ENCODE measurements at places on chromosomes 2 and 18. TPM values are rescaled to one million over a fixed set of nuclear protein-coding genes. Genes with fewer than 3 reads are reported as not detected.

GRCh38 chr2:12334412-12334966, 382.2 kb upstream of the TRIB2 start:
- H3K4me1 ChIP-seq, result no peaks in the 10 kb centered on the region
- H3K27ac ChIP-seq, result no peak overlapping the region

- H3K4me3 ChIP-seq, result no peak overlapping the region
- no peaks in the 10 kb centered on the region for H3K4me1 ChIP-seq
- no peak overlapping the region for H3K27ac ChIP-seq
- no peaks in the 10 kb centered on the region for H3K27me3 ChIP-seq
These were observed 10.0 kb upstream of the VPS54 start for GRCh38 chr2:64029116-64029665.

DNA sequence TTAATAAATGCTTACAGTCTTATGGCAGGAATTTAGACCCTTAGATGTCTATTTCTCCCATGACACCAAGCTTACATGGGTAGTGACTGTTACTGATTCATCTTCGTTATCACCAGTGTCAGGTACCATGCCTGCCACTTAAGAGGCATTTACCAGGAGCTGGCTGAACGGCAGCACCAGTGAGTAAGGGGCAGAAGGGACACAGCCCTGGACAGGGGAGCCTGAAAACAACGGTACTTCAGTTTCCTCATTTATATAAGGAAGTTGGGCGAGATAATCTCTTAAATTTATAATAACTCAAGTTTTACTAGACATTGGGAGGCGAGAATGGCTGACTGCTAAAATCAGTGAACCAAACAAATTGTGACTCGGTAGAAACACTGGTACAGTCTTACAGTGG, 1.2 kb downstream of the COA5 start:
- DNase-seq, result no peak
- H3K4me1 ChIP-seq, result peaks cover 56% of the 10 kb centered on the region
- H3K36me3 ChIP-seq, result peaks cover 23% of the 10 kb centered on the region
- no peak overlapping the region for H3K27ac ChIP-seq
- peak overlapping the region; percentile 92 for H3K4me3 ChIP-seq

TACR1 gene
- total RNA-seq, result 3.9 TPM

DNA sequence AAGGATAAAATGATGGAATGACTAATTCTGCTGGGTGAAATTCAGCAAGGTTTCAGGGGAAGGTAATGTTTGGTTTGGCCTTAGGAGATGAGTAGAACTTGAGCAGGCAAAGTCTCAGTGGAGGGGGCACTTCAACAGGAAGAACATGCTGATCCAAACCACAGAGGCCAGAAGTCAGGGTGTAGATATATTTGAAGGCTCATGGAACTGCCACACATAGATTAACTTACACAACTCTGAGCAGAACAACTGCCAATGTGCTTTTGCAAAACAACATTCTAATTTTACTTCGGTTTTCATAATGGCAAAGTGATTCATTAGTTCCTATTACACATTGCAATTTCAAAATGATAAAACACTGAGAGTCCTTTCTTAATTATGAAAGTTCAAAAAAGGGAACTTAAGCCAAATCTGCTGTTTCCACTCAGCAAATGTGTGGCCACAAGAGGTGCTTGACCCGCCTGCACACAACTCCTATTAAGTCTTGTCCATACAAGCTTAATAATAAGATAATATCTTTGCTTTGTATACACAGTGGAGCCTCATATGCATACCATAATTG, 284.8 kb downstream of the MREG start:
- H3K27me3 ChIP-seq, result no peaks in the 10 kb centered on the region
- H3K27ac ChIP-seq, result peak overlapping the region; percentile 7

LAMA1 gene
- 0.83 TPM for total RNA-seq

GRCh38 chr2:181742922-181743722, 62.8 kb upstream of the NEUROD1 start:
- peaks cover 9% of the 10 kb centered on the region for H3K4me1 ChIP-seq
- no peak for DNase-seq
- H3K36me3 ChIP-seq, result no peaks in the 10 kb centered on the region
- no peak overlapping the region for H3K4me3 ChIP-seq

GRCh38 chr2:178392215-178392614, 58.8 kb downstream of the PRKRA start:
- DNase-seq, result no peak
- H3K4me3 ChIP-seq, result no peak overlapping the region
- no peak overlapping the region for H3K27ac ChIP-seq
- no peaks in the 10 kb centered on the region for H3K4me1 ChIP-seq

TMEM178A gene
- total RNA-seq, result 0.68 TPM

DNA sequence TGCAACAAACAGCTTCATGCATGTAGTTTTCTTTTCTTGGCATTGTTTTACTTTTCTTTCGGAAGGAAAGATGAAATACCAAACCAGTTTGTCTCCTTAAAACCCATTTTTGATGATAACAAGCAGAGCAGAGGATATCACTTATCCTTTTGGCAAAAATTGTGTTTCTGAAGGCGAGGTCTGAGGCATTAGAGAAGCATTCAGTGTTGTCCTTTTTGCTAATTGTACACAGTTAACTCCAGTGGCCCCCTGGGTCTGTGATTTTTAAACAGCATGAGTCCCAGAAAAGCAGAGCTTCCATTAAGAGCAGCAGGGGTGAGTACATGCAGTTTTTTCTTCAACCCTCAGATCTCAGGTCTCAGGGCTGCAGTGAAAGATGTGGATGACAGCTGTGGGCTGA, 41.3 kb downstream of the TTC39C start:
- no peak overlapping the region for H3K27ac ChIP-seq
- DNase-seq, result no peak
- H3K4me3 ChIP-seq, result no peak overlapping the region
- H3K4me1 ChIP-seq, result peaks cover 37% of the 10 kb centered on the region
- no peaks in the 10 kb centered on the region for H3K36me3 ChIP-seq

AKAIN1 gene
- not detected for total RNA-seq

BIN1 gene
- total RNA-seq, result 13.3 TPM

- H3K4me1 ChIP-seq, result no peaks in the 10 kb centered on the region
- no peaks in the 10 kb centered on the region for H3K36me3 ChIP-seq
- H3K27ac ChIP-seq, result no peak overlapping the region
- no peak for DNase-seq
- H3K27me3 ChIP-seq, result peaks cover 3% of the 10 kb centered on the region
These were observed 57.4 kb downstream of the NEURL3 start for GRCh38 chr2:96447726-96448125.

GRCh38 chr2:81692566-81692965, 1388.0 kb upstream of the LRRTM1 start:
- H3K27ac ChIP-seq, result no peak overlapping the region
- no peak for DNase-seq
- H3K27me3 ChIP-seq, result no peaks in the 10 kb centered on the region
- no peak overlapping the region for H3K4me3 ChIP-seq
- H3K4me1 ChIP-seq, result no peaks in the 10 kb centered on the region

- H3K36me3 ChIP-seq, result no peaks in the 10 kb centered on the region
- H3K27me3 ChIP-seq, result no peaks in the 10 kb centered on the region
- no peak for DNase-seq
- no peak overlapping the region for H3K27ac ChIP-seq
These were observed 262.3 kb downstream of the ZNF516 start for GRCh38 chr18:76232779-76233178.

DNA sequence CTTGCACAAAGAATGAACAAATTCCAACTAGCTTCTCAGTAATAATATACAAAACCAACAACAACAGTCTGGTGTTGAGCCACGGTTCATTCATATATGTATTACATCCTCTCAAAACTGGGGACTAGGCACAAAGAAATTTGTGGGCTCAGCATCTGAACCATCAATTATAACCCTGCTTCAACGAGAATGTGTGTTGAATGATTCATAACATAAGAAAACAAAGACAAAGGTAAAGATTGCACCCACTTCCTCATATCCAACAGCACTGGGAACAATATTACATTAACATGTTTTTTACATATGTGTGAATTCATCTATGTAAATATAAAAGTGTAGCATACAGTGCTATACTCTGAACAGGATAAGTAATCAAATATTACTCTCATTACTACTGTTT, 144.8 kb downstream of the CDH2 start:
- H3K36me3 ChIP-seq, result no peaks in the 10 kb centered on the region
- H3K27ac ChIP-seq, result no peak overlapping the region
- no peak overlapping the region for H3K4me3 ChIP-seq
- H3K27me3 ChIP-seq, result no peaks in the 10 kb centered on the region
- H3K4me1 ChIP-seq, result no peaks in the 10 kb centered on the region

- no peaks in the 10 kb centered on the region for H3K27me3 ChIP-seq
- no peaks in the 10 kb centered on the region for H3K36me3 ChIP-seq
- DNase-seq, result no peak
- H3K4me3 ChIP-seq, result no peak overlapping the region
- H3K4me1 ChIP-seq, result no peaks in the 10 kb centered on the region
These were observed 34.4 kb downstream of the CYP27C1 start for GRCh38 chr2:127185705-127186104.

DNA sequence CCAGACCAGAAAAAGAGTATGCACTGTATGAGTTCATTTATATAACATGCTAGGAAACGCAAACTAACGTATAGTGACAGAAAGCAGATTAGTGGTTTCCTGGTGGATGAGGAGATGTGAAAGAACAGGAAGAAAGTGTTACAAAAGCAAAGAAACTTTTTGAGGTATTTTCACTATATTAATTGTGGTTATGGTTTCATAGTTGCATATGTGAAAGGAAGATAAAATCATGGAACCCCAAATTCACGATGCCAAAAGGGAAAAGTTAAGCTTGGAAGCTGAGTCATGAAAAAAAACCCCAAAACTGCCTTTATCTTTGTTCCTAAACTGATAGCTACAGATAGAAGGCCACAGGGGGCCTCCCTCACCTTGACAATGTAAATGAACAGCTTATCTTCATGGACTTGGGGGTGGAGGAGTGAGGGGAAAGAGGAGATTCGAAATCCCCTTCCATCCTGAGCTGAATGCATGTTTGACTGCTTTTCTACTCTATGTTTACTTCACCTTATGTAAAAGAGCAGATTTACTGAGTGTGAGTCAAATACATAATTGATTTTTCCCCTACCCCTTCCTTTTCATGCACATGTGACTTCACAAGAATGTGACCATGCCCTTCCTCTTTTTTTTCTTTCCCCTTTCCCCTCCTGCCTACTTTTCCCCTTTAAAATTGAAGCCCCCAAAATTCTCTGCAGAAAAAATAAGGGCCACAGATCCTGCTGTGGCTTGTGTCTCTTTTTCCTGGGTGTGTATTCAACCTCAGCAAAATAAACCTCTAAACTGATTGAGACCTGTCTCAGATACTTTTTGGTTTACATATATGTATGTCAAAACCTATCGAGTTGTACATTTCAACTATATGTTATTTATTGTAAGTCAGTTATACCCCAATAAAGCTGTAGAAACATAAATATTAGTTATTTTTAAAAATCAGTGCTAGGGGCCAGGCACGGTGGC, 100.1 kb upstream of the TLK1 start:
- H3K27ac ChIP-seq, result no peak overlapping the region
- H3K27me3 ChIP-seq, result no peaks in the 10 kb centered on the region
- H3K4me1 ChIP-seq, result no peaks in the 10 kb centered on the region
- no peak for DNase-seq
- no peaks in the 10 kb centered on the region for H3K36me3 ChIP-seq

LBX2 gene
- total RNA-seq, result not detected

- no peak for DNase-seq
- peak overlapping the region; percentile 24 for H3K27ac ChIP-seq
- no peaks in the 10 kb centered on the region for H3K36me3 ChIP-seq
These were observed 28.6 kb downstream of the RBMS1 start for GRCh38 chr2:160465002-160465401.

GRCh38 chr18:64519201-64519600, 370.3 kb upstream of the LINC00305 start:
- no peak overlapping the region for H3K4me3 ChIP-seq
- no peaks in the 10 kb centered on the region for H3K36me3 ChIP-seq
- no peaks in the 10 kb centered on the region for H3K27me3 ChIP-seq
- no peak overlapping the region for H3K27ac ChIP-seq

DNA sequence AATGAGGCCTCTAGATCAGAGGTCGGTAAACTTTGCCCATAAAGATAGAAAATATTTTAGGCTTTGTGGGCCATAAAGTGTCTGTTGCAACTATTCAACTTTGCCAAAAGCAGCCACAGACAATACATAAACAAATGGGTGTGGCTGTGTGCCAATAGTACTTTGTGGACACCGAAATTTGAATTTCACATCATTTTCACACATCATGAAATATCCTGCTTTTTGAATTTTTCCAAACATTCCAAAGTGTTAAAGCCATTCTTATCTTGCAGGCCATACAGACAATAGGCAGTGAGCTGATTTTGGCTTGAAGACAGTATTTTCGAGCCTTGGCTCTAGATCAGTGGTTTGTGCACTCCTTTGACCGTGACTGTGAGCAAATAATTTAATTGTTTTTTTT, 51.1 kb upstream of the EPC2 start:
- no peaks in the 10 kb centered on the region for H3K27me3 ChIP-seq
- peaks cover 17% of the 10 kb centered on the region for H3K4me1 ChIP-seq
- no peak overlapping the region for H3K4me3 ChIP-seq
- DNase-seq, result no peak
- H3K36me3 ChIP-seq, result no peaks in the 10 kb centered on the region
- H3K27ac ChIP-seq, result no peak overlapping the region

DNA sequence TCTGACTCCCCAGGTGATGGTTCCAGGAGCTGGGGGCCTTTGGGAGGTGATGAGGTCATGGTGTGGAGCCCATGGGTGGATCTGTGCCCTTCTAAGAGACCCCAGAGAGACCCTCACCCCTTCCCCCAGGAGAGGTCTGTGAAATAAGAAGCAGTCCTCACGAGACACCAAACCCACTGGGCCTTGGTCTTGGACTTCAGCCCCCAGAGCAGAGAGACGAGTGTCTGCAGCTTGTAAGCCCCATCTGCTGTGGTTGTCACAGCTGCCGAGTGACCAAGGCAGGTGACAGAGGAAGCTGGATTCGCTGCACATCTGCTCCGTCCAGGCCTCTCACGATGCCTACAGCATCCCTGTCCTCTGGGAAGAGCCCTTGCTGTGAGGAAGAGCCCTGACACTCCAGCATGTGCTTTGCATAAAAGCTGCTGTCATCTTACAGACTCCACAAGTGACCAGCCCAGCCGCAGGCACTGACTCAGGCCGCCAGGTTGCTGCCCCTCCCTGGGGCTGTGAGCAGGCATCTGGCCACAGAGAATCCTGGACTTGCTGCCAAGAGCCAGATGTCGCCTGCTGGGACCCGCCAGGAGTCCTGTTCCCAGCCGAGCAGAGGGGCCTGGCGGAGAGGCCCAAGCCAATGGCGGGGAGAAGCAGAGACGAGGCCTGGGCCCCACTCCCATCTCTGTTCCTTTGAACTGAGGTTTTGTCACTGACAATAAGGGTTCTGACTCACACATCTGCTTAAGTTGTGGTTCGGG, 150.8 kb downstream of the PXDN start:
- H3K27ac ChIP-seq, result peak overlapping the region; percentile 34
- H3K36me3 ChIP-seq, result no peaks in the 10 kb centered on the region
- H3K27me3 ChIP-seq, result peaks cover 14% of the 10 kb centered on the region
- no peak overlapping the region for H3K4me3 ChIP-seq

PER2 gene
- 24.3 TPM for total RNA-seq

GRCh38 chr2:96913398-96914202, 43.7 kb upstream of the SEMA4C start:
- H3K4me3 ChIP-seq, result no peak overlapping the region
- peaks cover 35% of the 10 kb centered on the region for H3K4me1 ChIP-seq
- H3K27me3 ChIP-seq, result no peaks in the 10 kb centered on the region
- H3K27ac ChIP-seq, result no peak overlapping the region
- DNase-seq, result no peak

CPLX4 gene
- total RNA-seq, result not detected

ERBB4 gene
- total RNA-seq, result 6.4 TPM

- no peaks in the 10 kb centered on the region for H3K27me3 ChIP-seq
- H3K4me3 ChIP-seq, result no peak overlapping the region
- no peak overlapping the region for H3K27ac ChIP-seq
- DNase-seq, result no peak
These were observed 236.9 kb upstream of the RAB6C start for GRCh38 chr2:129742415-129743180.

GRCh38 chr2:37361216-37361815, 16.9 kb downstream of the QPCT start:
- H3K4me1 ChIP-seq, result peaks cover 5% of the 10 kb centered on the region
- DNase-seq, result no peak
- no peak overlapping the region for H3K4me3 ChIP-seq
- no peaks in the 10 kb centered on the region for H3K27me3 ChIP-seq
- H3K36me3 ChIP-seq, result no peaks in the 10 kb centered on the region
